Activated naive CD4-positive, alpha-beta T cell treated with anti-CD3 and anti-CD28 coated beads, Interleukin-2, amount 50 U/mL, for 72 hours (primary cell): ENCODE measurements at places on chromosomes 16 and 17.

GRCh38 chr16:64738321-64738960, 383.4 kb downstream of the CDH11 start:
- no peak for DNase-seq

GRCh38 chr17:36730857-36731490, 129.6 kb downstream of the MRM1 start:
- DNase-seq, result no peak

GRCh38 chr16:66618588-66619375, 14.3 kb downstream of the CMTM3 start:
- no peak for DNase-seq

DNA sequence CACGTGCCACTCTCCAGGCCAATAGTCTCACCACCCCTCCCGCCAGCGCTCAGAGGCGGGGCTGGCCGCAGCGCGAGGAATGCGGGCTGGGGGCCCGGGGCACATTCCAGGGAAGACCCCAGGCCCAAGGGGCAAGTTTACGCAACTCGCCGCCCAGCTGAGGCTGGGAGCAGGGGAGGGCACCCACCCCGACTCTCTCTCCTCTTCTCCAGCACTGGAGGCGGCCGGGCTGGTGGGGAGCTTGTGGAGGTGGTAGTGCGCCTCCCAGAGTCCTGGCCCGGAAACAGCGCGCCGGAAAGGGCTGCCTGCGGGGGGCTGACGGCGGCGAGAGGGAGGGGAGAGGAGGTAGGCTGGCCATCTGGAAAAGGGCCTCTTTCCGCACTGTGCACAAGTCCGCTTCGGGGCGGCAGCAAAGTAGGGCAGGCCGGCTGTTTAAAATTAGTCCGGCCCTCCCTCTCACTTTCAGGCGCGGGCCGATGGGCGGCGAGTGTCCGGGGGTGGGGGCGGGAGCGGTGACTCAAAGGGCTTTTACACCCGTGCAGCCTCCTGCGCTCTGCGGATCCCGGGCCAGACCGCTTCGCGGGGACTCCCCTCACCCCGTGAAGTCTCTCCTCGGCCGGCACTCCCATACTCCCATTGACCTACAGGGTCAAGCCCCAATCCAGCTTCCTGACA, 1.1 kb downstream of the FHOD1 start:
- peak; percentile 67 for DNase-seq

GRCh38 chr16:77780378-77780837, 8.0 kb upstream of the VAT1L start:
- no peak for DNase-seq

DNA sequence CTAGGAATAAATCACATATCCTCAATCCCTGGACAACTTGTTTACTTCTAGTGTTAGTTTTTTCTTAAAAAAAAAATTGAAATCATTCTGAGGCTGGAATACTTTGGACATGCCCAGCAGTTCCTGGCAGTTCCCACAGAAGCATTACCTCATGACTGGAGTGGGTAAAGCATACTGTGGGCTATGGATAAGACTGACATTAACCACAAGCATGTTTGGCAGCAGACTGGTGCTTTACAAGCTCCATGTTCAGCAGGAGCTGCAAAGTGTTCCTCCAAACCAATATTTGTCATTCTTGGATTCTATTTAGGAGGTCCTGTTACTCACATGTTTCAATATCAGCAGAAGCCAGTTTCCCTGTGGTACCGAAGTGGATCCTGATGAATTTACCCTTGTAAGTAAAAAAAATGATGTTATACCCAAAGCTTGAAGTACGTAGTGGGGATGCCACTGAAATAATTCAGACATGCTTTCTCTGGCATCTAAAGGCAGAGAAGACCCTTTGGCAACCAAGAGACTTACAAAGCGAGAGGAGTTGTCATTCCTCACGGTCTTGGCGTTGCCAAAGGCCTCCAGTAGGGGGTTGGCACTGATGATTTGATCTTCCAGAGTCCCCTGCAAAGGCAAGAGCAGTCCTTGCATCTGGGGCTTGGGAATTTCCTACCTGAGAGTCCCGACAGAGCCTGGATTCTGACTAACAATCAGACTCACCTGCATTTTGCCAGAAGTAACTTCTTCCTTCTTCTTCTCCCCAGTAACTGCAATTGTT, 4.9 kb downstream of the MYH1 start:
- DNase-seq, result no peak

GRCh38 chr17:2551928-2552327, 40.2 kb upstream of the METTL16 start:
- DNase-seq, result no peak

DNA sequence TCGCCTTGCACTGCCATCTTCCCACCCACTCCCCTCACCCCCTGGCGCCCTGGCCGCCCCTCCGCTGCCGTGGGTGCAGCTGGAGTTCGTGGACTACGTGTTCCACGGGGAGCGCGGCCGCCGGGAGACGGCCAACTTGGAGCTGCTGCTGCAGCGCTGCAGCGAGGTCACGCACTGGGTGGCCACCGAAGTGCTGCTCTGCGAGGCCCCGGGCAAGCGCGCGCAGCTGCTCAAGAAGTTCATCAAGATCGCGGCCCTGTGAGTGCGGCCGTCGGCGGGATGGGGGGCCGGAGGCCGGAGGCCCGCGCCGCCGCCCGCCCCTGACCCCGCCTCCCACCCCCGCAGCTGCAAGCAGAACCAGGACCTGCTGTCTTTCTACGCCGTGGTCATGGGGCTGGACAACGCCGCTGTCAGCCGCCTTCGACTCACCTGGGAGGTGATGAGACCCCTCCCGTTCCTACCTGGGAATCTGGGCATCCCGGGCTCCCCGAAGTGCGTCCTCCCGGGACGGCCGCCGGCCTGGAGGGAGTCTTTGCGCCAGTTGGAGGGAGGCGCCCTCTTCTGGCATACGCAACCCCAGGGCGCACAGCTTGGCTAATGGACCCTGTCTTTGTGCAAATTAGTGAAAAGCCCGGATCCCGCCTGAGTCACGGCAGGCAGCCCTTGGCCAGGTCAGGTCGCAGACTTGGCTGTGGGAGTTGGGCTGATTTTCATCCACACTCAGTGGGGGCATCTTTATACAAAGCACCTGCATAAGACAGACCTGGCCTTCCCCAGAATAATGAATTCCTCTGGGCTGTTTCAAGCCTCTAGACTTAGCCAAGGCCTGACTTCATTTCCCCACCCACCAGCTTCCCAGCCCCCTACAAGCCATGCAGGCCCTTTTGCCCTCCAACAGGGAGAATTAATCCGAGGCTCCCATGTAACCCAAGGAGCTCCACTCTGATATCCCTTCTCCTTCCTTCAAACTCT, 14.3 kb downstream of the RAPGEFL1 start:
- peak; percentile 71 for DNase-seq

- DNase-seq, result no peak
Observed at GRCh38 chr17:69815406-69815805, 259.6 kb upstream of the KCNJ16 start.

DNA sequence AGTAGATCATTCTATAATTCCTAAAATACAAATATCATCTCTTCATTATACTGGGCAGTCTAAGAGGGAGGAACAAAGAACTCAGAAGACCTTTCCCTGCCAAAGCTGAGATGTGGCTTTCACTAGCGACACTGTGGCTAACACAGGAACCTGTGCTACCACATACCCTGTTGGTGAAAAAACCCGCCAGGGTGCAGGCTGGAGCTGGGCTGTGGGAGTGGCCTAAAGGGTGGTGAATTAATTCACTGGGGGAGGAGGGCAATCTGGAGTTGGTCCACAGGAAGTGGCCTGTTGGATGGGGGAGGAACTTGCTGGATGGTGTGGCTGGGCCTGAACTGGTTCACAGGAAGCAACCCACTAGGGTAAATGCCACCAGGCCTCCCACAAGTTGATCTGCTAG, 7.4 kb downstream of the ZNF594 start:
- no peak for DNase-seq

DNA sequence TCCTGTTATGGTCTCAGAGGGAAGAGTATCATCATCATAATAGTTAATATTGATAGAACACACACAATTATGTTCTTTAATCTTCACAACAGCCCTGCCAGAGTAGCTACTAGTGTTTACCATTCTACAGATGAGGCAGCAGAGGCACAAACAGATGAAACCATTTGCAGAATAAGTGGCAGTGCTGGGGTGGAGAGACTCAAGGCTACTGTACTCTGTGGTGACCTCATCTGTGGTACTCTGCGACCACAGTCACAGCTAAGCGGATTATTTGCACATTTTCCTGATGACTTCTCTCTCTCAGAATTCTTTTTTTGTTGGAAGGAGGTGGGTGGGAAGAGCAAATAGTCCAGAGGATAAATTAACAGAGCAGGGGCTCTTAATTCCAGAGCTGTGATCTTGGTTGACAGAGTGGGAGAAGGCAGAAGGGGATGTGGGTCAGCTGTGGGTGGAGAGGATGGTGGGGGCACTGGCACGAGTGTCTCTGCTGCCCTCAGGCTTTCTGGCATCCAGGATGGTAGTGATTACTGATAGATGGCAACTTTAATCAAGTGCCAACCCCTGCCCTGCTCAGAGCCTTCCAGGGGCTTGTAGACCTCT, 41.8 kb downstream of the MRM1 start:
- no peak for DNase-seq

- DNase-seq, result no peak
Observed at GRCh38 chr17:59311051-59311468, 20.4 kb upstream of the YPEL2 start.

DNA sequence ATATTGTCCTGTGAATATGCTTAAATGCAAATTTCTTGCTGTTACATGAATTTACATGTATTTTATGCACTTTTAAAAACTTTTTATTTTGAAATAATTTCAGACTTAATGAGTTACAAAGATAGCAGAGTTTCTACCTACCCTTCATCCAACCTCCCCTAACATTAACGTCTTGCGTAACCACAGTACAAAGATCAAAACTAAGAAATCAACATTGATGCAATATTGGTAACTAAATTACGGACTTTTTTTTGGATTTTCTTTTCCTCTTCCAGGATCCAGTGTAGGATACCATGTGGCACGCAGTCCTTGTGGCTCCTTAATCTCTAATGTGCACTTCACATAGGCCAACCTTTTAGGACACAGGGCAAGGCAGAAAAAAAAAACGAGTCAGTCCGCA, 124.9 kb downstream of the ABCC12 start:
- no peak for DNase-seq

DNA sequence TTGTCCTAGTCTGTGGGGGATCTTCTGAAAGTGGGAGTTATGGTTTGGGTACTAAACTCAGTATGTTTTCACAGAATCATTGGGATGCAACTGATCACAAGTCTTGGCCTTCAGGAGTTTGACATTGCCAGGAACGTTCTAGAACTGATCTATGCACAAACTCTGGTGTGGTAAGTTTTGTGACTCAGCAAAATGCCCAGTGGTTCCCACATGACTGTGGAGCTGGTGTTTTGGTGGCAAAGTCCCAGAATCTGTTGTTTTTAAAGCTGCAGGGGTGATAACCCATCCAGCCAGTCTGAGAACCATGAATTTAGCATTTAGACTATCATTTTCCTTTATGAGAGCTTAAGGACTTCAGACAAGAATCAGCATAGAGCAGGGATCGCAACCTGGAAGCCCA, 40.6 kb downstream of the GDE1 start:
- no peak for DNase-seq

DNA sequence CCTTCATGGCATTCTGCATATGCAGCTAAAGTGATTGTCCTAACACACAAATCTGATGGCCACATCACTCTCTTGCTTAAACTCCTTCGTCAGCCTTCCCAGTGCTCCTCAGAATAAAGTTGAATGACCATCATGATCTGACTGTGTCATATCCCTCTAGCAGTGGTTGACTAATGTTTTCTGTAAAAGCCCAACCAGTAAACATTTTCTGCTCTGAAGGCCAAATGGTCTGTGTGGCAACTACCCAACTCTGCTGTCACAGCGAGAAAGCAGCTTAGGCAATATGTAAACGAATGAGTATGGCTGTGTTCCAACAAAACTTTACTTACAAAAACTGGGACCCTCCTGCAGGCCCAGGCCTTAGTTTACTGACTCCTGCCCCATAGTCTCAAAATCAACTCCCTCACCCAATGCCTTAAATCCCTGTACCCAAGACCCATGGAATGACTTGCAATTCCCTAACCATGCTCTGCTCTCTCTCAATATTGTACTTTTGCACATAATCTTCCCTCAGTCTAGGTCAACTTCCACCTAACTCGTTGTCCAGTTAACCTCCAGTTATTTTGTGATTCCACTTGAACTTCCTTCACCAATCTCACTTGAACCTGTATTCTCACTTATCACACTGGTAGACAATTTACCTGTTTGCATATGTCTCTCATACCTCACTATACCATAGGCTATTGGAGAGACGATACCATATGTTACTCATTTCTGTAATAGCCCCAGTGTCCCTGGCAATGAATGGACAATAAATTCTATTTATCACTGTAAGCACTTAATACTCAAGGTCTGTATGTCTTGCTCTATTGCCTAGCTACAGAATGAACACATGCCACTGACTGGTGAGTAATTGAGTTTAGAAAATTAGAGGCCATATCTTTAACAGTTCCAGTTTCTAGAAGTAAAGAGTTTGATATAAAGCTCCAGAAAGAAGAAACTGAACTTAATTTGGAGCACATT, 29.1 kb downstream of the TMEM100 start:
- no peak for DNase-seq

DNA sequence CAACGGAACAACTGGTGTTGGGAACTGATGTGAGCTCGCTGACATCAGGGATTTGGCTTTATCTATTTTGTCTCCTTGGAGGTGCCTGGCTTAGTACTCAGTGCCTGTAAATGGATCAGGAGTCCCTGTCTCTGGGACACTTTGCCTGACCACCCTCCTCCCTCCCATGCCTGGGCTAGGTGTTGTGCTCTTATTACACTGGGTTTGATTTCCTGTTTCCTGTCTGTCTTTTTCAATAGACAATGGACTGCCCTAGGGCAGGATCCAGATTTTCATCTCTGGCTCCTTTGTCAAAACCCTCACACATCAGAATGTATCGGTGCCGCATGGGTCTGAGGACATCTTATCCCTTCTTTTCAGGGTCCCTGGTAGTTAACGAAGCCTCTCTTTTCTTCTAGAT, 223.6 kb upstream of the ASIC2 start:
- DNase-seq, result no peak

- no peak for DNase-seq
Observed at GRCh38 chr17:81803728-81804558, at the start of gene GCGR. Gene GCGR (plus strand): TSS chr17:81804150. CDS start chr17:81809019, 4,869 bp downstream.
